ENCODE measurements at places on chromosomes 6 and 20.

DNA sequence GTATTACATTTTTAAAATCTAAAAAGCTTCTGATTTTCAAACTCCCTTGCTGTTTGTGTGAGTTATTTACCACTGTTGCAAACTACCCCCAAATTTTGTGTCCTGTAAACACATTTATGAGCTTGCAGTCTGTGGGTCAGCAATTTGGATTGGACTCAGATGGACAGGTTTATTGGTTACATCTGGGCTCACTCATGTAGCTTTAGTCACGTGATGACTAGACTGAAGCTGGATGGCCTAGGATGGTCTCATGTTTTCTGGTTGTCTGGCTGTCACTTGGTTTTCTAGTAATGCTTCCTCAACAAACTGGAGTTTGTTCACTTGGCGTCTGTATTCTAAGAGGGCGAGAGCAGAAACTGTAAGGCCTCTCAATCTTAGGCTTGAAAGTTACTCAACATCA, 12.2 kb upstream of the C6orf58 start:
- no peak for DNase-seq

DNA sequence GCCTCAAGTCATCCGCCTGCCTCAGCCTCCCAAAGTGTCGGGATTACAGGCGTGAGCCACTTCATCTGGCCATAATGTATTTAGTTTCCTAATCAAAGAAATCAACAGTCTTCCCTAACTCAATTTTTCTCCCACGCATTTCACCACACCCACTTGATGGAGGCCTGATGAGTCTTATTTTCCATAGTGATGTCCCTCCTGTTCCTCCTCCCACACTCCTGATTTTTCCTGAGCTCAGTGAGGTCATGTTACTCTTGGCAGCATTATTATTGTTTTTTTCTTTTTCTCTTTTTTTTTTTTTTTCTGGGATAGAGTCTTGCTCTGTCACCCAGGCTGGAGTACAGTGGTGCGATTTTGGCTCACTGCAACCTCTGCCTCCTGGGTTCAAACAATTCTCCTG, 8.9 kb downstream of the ABRACL start:
- no peak for DNase-seq

DNA sequence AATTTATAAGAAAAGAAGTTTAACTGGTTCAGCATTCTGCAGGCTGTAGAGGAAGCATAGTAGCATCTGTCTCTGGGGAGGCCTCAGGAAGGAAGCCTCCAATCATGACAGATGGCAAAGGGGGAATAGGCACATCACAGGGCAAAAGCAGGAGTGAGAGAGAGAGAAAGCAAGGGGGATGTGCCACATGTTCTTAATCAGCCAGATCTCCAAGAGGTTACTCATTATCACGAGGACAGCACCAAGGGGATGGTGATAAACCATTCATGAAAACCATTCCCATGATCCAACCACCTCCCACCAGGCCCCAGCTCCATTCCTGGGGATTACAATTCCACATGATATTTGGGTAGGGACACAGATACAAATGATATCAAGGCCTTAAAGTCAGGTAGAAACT, 217.5 kb upstream of the TCF21 start:
- DNase-seq: no peak

GRCh38 chr6:85580878-85581267, 12.8 kb downstream of the SNX14 start:
- DNase-seq: no peak

- no peak for DNase-seq
Measured at GRCh38 chr6:5110246-5110645, 25.1 kb downstream of the PPP1R3G start.

- DNase-seq: no peak
Measured at GRCh38 chr6:52157301-52157941, 28.8 kb upstream of the IL17A start.

DNA sequence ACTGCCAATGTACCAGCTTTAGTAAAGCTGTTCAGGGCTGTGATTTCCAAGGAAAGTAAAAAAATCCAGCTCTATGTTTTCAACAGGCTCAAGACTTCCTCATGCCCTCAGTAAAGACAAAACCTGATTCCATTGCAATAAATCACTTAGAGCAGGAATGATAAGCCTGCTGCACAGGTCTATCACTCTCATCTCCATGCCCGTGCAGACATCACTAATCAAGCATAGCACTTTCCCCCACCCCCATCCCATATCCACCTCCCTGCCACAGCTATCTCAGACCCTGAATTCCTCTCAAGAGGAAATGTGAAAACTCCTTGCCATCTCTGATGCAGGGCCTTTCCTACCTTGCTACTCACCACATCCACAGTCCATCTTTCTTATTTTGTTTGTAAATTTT, 554.9 kb downstream of the MAFB start:
- DNase-seq: no peak

- DNase-seq: peak; percentile 62
Measured at GRCh38 chr6:33875141-33875581, 71.4 kb upstream of the MLN start.

DNA sequence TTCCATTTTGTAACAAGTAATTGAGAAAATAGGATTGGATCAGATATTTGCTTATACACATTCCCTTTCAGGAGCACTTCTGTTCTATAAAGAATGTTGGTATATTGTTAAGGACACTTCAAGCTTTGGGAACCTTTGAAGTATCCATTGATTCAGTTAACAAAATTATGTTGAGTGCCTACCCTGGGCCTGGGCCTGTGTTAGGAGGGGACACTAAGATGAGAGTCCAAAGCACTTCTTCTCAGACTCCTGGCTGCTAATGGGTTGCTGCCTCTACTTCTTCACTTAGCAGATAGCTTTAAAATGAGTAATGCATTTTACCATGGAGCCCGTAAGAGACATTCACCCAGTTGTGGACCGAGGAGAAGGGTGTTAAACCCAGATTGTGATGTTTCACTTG, 40.3 kb downstream of the PTPN1 start:
- DNase-seq: no peak

DNA sequence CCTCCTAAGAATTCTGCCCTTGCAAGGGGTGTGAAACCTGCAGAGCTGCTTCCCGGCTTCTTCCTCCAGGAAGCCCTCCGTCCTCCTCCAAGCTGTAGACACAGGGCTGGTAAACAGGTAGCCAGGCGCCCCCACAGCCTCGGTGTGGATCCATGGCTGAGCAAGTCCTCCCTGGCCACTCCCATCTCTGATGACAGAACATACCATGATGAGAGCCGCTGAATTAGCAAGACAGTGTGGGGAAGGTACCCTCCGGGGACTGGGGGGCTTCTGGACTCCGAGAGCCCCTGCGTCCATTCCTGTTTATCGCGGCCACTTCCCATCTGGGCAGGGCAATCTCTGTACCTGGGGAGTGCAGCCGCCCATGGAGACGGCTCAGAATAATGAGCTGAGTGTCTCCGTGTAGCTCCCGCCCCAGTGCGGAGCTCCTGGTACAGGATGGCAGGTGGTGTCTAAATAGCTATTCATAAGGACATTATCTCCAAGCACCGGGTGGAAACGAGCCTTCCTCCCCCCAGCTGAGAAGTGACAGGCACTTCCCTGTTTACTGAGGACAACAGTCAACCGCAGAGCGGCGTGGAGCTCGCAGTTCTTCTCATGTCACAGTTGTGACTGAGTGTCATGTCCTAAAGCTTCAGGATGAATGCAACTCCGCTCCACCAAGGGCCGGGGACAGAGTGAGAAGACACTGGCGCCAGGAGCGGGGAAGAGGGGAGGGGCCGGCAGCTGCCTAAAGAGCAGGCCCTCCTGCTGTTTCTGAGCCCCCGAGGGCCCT, 22.7 kb upstream of the NTSR1 start:
- no peak for DNase-seq

GRCh38 chr6:129555206-129555832, 154.7 kb downstream of the ARHGAP18 start:
- no peak for DNase-seq

DNA sequence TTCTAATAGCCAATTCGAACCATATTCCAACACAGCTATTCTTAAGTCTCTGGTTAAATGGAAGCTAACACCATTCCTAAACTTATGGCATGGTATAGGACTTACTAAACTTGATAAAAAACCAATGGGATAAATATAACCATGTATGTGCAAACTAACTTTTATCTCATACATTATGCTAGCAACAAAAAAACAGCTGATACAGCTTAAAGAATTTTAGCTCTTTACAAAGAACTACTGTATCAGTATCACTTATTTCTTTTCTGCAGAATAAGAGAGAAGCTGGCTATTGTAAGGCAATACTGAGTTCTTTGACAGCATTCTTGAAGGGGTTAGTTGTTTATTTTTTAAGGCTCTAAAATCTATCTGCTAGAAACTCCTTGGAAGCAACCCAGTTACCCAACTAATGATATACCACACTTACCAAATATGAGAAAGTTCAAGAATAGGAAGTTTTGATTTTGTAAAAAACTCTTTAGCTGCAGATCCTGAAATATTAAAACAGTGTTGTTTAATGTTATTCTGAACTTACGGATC, 44.9 kb downstream of the REPS1 start:
- DNase-seq: no peak

GRCh38 chr6:72218125-72218524, 331.8 kb downstream of the RIMS1 start:
- DNase-seq: no peak

Data from right hindlimb (tissue), 1 donor.